ENCODE measurements at places on chromosomes 1 and 21.

DNA sequence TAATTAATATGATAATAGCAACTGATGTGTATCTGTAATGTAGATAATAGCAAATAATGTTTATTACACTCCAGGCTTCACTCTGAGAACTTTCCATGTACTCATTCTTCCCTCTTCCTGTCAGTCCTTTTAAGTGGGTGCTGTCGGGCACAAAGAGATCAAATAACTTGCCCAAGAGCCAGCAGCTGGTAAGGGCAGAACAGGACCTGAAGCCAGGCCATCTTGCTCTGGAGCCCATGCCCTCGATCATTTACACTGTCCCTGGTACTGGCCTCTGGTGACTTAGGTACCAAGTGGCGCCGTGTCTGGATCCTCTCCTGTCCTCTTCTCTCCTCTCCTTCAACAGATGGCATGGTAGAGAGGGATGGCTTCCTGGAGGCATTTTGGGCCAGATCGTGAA lies 97.2 kb downstream of the VPS13D start:
- DNase-seq, result no peak

- peak; percentile 9 for DNase-seq
These were observed 175.6 kb downstream of the NRIP1 start for GRCh38 chr21:14889080-14889810.

- no peak for DNase-seq
These were observed 4.5 kb upstream of the FAM177B start for GRCh38 chr1:222732216-222733159.

DNA sequence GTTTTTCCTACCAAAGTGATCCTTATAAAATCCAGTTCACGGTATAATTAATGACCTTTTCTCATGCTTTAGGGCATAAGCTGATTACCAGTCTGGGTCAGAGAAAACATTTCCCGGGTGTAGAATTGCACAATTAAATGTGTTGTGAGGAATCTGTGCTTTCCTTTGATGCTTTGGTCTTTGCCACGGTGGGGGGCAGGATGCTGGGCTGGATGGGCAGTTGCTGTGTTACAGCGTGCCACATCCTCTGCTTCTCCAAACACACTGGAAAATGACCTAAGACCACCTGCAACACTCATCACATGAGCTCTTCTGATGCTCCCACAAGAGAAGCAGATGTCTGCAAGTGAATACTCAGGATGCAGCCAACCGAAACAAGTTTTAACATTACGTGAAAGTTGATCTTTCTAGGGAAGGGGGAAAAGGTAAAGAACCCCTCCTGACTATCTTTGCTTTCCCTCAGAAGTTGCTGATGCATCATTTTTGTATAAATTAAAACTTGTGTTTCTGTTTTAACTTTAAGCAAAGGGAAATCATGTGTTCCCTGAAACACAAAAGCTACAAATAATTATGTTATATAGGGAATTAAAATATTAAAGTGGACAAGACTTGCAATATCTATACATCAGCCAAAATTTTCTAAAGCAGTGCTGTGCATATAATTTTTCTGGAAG lies 515.3 kb upstream of the NR5A2 start:
- peak; percentile 19 for DNase-seq

DNA sequence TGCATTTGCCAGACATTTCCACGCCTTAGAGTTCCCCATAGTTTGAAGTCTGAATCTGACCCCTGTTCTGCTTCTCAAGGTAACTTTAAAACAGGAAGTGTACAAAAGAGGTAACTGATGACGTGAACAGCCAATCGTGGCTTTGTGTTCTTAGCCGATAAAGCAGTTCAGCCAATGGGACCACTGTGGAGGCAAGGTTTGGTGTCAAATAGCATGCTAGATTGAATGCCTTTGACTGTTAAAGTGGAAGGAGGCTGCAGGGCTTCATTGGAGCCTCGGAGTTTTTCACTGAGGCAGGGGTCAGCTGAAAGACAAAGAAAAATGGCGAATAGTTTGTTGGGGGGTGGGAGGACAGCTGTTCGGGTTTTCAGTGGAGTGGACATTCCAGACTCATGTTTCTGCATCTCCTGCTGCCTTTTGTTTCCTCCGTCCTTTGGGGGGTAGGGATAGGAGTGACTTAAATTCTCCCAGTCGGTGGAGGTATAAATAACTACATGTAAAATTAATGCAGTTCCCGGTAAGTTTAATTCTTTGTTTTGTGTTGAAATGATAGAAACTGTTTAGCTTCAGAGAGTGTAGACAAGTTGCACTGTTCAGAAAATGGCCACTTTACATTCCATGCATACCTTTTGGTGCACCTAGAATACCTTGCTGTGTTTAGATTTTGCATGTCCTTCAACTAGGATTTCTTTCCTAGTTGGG lies 17.7 kb downstream of the NFYC start:
- DNase-seq, result no peak

DNA sequence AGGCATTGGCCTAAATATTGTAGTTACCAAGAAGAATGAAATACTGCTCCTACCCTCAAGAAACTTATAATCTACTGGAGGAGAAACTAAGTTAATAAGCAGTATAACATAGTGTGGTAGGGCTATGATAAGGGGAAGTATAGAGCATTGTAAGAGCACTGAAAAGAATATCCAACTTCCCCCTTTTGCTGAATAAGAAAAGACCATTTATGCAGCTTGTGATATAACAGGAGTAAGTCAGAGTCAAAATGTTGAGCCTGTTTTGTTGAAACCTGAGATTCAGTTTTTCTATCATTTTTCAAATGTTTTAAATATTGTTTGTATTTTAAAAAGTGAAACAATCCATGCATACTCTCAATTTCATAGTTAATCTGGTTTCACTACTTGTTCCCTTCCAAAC lies 48.3 kb upstream of the FCRL4 start:
- no peak for DNase-seq

GRCh38 chr1:109806733-109807400 lies 43.1 kb upstream of the EPS8L3 start:
- no peak for DNase-seq

DNA sequence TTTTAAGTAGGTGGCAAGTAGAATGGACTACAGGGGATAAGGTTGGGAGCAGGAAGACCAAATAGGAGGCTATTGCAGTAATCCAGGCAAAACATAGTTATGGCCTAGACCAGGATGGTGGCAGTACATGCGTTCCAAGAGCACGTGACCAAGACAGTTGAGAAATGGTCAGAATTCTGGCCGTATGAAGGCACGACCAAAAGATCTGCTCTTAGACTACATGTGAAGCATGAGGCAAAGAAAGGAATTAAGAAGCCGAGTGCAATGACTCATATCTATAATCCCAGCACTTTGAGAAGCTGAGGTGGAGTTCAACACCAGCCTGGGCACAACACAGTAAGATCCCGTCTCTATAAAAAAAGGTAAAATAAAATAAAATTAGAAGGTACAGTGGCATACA lies 71.3 kb downstream of the LUZP1 start:
- no peak for DNase-seq

GRCh38 chr1:8263791-8264190 lies 54.1 kb upstream of the SLC45A1 start:
- no peak for DNase-seq

DNA sequence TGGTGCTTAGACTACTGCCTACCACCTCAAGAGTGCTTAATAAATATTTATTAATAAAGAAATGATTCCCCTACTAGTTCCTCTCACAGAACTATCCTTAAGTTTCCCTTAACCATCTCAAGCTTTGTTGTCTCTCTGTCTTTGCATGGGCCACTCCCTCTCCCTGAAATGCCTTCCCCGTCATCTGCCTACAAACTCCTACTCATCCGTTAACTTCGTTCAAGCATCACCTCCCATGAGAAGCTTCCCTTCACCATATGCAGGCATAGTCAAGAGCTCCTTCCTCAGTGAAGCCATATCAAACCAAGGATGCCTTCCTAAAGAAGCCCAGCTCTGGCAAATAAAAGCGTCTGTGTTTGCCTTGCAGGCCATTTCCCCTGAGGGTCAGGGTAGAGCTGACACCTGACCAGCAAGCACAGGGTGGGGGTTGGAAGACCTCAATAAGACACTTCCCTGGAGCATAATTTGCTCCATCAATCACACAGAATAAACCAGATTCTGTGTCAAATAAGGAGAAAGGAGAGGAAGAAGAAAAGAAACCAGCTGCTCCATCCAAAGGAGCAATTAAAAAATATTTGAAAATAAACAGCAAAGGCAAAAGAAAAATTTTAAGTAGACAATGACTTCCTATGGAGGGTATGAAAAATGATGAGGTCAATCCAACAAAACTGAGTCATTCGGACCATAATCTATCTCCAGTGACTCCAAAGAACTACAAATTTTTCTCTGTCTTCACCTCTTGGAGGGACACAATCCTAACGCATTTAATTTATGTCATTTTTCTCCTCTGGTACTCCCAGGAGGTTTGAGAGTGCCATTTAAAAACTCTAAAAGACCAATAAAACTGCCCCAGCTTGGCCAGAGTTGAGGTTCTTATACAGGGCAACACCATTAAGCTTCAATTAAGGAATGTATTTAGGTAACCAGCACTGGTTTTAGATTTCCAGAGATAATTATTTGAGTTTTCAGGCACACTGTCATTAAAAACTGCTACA lies 303.6 kb downstream of the KCNH1 start:
- DNase-seq, result peak; percentile 78

DNA sequence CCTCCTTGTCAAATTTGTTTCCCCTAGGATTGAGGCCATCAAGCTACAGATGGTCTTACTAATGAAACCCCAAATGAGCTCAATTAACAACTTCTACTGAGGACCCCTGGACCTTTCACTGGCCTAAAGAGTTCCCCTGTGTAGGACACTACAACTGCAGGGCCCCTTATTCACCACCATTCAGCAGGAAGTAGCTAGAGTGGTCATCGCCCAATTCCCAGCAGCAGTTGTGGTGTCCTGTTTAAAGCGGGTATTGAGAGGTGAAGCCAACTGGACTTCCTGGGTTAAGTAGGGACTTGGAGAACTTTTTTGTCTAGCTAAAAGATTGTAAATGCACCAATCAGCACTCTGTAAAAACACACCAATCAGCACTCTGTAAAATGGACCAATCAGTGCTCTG lies 1466.9 kb downstream of the KCNT2 start:
- no peak for DNase-seq

All from NCI-H1417 (cell line).